ENCODE measurements at places on chromosomes 5 and 9. TPM values are rescaled to one million over a fixed set of nuclear protein-coding genes. Genes with fewer than 3 reads are reported as not detected.

- DNase-seq = no peak
These were observed 161.8 kb upstream of the SPRY4 start for GRCh38 chr5:142486581-142486980.

- no peak for DNase-seq
These were observed 22.9 kb downstream of the PROP1 start for GRCh38 chr5:177973066-177973635.

ITGA2 gene
- 0.97 TPM for total RNA-seq

DNA sequence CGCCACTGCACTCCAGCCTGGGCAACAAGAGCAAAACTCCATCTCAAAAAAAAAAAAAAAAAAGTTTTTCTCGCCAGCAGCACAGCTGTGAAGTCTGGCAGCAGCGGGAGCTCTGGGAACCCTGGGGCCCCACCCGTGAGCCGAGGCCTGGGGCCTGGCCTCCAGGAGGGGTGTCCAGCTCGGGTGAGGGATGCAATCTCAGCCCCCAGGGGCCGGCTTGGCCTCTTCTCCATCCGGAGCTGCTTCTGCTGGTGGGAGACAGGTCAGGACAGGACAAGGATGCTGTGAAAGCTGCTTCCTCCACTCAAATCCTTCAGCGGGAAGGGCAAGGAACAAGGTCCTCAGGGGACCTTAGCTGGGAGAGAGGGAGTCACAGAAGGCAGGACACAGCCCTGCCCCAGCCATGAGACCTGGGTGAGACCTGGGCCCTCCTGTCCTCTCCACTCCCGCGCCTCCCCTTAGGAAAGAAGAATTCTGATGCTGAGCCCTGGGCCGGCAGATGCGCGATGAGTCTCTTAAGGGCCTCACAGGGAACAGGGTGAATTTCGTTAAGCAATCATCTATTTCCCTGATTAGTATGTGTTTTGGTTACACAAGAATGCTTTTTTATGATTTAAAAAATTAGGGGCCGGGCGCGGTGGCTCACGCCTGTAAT is 30.6 kb downstream of the PLPP7 start:
- DNase-seq = peak; percentile 90

AK8 gene
- total RNA-seq = 0.22 TPM

- no peak for DNase-seq
These were observed 17.4 kb upstream of the PRLR start for GRCh38 chr5:35247648-35248034.

- DNase-seq = no peak
These were observed 55.9 kb downstream of the OTULIN start for GRCh38 chr5:14720236-14720923.

FAM78A gene
- total RNA-seq = 55.7 TPM

GRCh38 chr5:175340180-175340579 is 103.8 kb downstream of the DRD1 start:
- DNase-seq = no peak

DNA sequence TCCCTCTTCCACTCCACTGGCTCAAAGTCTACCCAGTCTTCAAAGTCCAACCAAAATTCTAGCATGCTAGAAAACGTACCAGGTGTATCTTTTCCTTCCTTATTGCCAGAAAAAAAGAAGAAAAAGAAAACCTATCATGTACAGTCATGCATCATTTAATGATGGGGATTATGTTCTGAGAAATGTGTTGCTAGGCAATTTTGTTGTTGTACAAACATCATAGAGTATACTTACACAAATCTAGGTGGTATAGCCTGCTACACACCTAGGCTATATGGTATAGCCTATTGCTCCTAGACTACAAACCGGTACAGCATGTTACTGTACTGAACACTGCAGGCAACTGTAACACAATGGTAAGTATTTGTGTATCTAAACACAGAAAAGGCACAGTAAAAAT is 104.8 kb downstream of the SREK1 start:
- DNase-seq = no peak

DNA sequence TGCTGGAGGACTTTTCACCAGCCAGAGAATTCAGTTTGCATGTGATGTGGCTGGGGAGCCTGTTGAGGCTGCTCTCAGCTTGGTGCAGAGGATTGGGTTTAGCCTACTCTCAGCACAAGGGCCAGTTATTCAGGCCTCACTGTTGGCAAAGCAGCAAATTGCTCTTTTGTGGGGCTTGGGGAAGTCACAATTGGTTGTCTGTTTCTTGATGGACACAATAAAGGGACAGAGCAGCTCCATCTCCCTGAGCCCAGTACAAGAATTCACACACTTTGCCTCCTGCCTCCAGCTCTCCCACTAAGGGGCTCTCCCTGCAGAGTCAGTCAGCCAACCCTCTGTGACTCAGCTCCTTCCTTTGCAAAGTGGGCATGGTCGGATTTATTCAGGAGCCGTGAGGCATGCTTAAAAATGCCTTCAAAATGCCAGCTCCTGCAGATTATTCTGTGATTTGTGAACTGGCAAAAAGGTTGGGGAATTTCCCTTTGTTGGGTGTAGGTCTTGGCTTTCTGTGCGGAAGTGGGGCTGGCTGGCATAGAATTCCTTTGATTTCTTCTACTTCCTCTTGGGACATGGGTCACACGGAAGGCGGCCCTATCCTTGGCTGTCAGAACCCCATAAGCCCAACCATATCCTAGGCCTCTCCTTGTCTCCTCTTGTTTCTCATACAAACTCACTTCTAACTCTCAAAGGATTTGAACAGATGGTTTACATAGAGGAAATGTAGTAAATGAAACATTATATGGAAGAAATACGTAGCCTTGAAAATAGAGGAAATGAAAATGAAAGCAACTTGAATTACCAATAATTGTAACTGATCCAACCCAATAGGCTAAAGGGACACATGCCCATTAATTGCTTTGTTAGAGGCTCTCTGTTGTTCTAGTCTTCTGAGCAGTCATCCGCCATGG is 118.7 kb upstream of the CD180 start:
- peak; percentile 42 for DNase-seq
